ENCODE measurements at places on chromosomes 16 and 17.

GRCh38 chr16:68373528-68374245, 62.9 kb downstream of the PRMT7 start:
- no peak for DNase-seq
- H3K4me1 ChIP-seq, result no peaks in the 10 kb centered on the region
- H3K27me3 ChIP-seq, result peaks cover 9% of the 10 kb centered on the region
- H3K4me3 ChIP-seq, result no peak overlapping the region

GRCh38 chr17:68356520-68356919, 65.2 kb downstream of the ARSG start:
- peak; percentile 74 for DNase-seq
- H3K4me1 ChIP-seq, result peaks cover 7% of the 10 kb centered on the region
- H3K27ac ChIP-seq, result no peak overlapping the region
- no peak overlapping the region for H3K4me3 ChIP-seq
- no peaks in the 10 kb centered on the region for H3K36me3 ChIP-seq
- no peaks in the 10 kb centered on the region for H3K27me3 ChIP-seq

DNA sequence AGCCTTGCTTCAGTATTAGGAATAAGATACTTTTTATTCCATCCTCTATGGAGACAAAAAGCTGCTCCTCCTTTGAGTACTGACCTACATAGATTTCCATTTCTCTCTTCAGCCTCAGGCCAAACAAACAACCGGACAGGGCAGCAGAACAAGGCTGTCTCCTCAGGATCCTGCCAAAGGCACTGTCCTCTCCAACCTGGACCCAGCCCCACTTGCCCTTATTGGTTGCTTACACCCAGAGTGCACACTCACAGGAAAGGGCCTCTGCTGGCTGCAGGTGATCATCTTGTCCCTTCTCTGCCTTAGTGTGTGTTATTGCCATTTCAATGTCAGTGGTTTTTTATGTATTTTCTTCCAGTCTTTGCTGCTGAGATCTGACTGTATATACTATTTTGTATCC, 26.6 kb downstream of the LIG3 start:
- no peaks in the 10 kb centered on the region for H3K4me1 ChIP-seq
- H3K4me3 ChIP-seq, result no peak overlapping the region
- no peak overlapping the region for H3K27ac ChIP-seq
- DNase-seq, result no peak
- H3K36me3 ChIP-seq, result peaks cover 11% of the 10 kb centered on the region
- H3K27me3 ChIP-seq, result no peaks in the 10 kb centered on the region

DNA sequence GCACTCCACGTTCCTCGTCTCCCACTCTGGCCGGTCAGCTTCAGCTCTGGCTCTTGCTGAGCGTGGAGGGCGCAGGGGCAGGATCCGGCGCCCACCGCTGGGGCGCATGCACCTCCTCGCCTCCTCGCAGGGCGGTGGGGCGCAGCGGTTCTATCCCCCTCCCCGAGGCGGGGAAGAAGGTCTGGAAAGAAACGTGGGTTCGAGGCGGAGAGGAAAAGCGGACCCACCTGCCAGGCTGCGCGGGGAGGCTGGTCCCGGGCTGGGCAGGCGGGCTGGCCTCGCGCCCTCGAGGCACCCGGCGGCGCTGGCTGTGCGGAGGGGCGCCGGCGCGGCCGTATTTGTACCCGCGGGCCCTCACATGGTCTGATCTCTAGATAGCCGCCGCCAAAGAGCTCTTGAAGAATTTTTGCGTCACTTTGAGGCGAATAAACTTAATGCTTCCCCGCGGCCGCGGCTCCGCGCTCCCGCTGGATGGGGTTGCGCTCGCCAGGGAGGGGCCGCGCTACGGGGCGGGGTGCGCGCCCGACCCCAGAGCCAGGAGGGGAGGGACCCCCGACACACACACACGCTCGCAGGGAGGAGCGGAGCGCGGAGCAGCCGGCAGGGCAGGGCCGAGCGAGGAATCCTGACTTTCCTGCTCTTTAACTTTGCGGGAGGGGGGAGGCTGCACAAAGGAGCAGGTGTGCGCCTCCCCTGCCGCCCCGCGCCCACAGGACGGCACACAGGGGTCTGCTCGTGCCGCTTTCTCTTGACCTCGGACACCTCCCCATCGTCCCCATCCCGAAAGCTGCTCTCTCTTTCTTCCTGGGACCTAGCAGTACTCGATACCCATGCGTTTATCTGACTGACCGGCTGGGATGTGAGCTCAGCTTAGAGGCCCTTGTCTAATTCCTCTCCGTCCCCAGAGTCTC, at the start of gene SLC6A4:
Gene SLC6A4 (minus strand): TSS at position 312 of the 911 bp plus-strand sequence. CDS start 13,739 bp downstream, outside the sequence.
- DNase-seq, result no peak
- no peak within 1 kb of the TSS for H3K27ac ChIP-seq
- peaks cover 3% of the 10 kb centered on the region for H3K4me1 ChIP-seq
- H3K36me3 ChIP-seq, result no peaks in the 10 kb centered on the region
- H3K27me3 ChIP-seq, result peaks cover 50% of the 10 kb centered on the region
- H3K4me3 ChIP-seq, result peak within 1 kb of the TSS; percentile 56

- no peak overlapping the region for H3K27ac ChIP-seq
- H3K4me3 ChIP-seq, result no peak overlapping the region
- DNase-seq, result no peak
- no peaks in the 10 kb centered on the region for H3K4me1 ChIP-seq
- H3K27me3 ChIP-seq, result no peaks in the 10 kb centered on the region
These were observed 25.4 kb upstream of the WSB1 start for GRCh38 chr17:27268394-27269085.

DNA sequence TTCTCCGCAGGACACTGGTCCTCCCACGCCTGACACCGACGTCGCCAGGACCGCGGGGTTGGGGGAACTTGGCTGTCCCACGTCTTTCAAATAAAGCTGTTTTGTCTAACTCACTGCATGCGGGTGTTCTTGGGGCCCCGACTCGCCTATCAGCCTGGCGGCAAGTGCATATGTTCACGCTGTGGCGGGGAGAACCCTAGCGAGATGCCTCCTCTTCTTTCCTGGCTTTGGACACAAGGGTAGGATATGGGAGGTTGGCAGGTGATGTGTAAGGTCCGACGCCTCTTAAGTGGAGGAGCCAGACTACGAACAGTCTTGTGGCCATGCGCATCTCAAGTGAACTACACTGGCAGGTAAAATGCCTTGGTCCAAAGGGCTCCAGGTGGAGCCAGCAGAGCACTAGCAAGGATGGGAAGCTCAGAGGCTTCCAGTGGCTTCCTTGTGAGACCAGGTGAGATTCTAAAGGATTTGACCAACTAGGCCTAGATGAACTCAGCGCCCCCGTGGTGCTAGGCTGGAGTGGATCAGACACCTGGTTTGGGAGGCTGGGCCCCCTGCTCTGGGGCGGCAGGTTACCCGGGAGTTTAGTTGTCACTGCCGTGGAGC, 873 bp upstream of the RPS2 start:
- H3K4me1 ChIP-seq, result peaks cover 7% of the 10 kb centered on the region
- peak overlapping the region; percentile 96 for H3K27ac ChIP-seq
- no peak for DNase-seq
- H3K4me3 ChIP-seq, result peak overlapping the region; percentile 89
- H3K36me3 ChIP-seq, result peaks cover 24% of the 10 kb centered on the region
- no peaks in the 10 kb centered on the region for H3K27me3 ChIP-seq

DNA sequence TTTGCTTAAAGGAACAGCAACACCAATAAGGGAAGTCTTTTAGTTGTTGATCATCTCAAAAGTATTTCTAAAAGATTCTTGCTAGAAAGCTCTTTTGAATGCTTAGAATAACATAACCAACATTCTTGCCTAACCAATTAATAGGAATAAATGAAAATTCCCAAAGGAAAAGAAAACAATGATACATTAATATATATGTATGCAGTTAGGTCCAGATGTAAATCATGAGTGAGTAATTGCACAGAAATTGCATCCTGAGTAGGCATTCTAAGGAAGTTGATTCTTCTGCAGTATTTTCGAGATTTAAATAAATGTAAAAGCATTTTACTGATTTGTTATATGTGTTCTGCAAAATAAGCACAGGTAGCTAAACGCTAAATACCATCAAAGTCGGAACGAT, 22.1 kb downstream of the COX10 start:
- H3K27me3 ChIP-seq, result no peaks in the 10 kb centered on the region
- peak; percentile 61 for DNase-seq
- no peak overlapping the region for H3K4me3 ChIP-seq
- no peaks in the 10 kb centered on the region for H3K36me3 ChIP-seq
